ENCODE measurements at places on chromosomes 13 and 19. TPM values are rescaled to one million over a fixed set of nuclear protein-coding genes. Genes with fewer than 3 reads are reported as not detected.

GFY gene
- not detected for polyA plus RNA-seq

KIR3DL1 gene
- polyA plus RNA-seq: 0.14 TPM

ZFP14 gene
- polyA plus RNA-seq: 4.7 TPM

CALR3 gene
- not detected for polyA plus RNA-seq
